ENCODE measurements at places on chromosomes 1 and 21.

GRCh38 chr21:43754948-43755781, 20.9 kb downstream of the CSTB start:
- no peak for DNase-seq

- no peak for DNase-seq
Observed at GRCh38 chr21:46151989-46152926, 3.1 kb downstream of the FTCD start.

DNA sequence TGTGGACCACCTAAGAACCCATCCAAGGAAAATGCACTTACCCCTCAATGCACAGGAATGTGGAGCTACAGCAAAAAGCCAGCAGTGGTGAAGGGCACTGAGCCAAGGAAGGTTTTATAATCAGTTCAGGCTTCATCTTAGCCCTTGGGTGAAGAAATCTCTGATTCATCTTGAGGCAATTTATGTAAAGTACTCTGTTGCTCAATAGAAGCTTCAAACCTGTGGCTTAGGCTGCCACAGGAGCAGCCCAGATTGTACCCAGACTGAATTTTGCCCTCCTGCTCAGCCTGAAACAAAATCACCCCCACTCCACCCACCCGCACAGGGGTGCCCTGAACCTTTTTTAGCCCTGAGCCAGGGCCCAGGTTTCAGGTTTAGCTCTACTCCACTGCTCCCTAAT, at the start of gene S100A12:
Gene S100A12 (minus strand): TSS at position 111 of the 400 bp plus-strand sequence. CDS start 1,029 bp downstream, outside the sequence.
- DNase-seq: no peak

- DNase-seq: no peak
Observed at GRCh38 chr1:93874025-93874651, 4.9 kb downstream of the DNTTIP2 start.

- no peak for DNase-seq
Observed at GRCh38 chr21:25925064-25925800, 190.5 kb downstream of the GABPA start.

DNA sequence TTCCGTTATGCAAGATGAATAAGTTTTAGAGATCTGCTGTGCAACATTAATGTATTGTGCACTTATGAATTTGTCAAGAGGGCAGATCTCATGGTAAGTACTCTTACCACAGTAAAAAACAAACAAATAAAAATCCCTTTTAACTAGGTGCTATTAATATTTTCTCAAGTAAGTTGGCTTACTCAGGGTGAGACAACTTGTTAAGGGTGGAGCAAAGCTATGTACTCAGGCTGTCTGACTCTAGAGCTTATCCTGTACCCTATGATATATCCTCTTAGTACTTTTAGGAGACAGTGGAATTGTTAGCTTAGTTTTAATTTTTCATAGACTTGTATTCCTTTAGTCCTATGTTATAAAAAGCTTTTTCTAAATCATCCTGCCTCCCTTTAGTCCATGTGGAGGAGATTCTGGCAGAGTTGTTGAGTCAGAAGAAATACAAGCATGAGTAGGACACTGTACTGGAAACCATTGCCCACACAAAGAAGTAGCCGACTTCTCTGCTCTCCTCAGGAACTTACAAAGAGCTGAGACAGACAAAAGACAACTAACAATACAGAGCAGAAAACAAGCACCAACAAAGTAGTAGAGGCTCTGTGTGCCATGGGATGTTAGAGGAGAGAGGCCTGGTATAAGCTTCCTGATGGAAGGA, 49.2 kb downstream of the S1PR1 start:
- no peak for DNase-seq

GRCh38 chr1:119565131-119565772, 58.2 kb downstream of the HSD3B1 start:
- no peak for DNase-seq

DNA sequence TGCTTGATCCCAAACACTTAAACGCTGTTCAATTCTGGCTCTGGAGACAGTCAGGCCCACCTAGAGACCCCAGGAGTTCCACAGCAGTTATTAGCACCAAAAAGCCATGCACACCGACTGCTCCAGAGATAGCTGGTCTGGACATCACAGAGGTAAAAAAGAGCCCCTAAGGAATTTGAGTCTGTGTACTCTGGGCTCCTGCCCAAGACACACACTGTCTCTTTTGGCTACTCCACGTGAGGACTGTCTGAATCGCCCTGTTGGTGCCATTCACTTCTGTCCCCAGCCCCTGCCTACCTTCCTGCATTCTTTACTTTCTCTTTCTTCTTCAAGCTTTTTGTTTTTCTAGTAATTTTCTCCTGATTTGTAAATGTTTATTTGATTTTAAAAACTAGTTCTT, 197.4 kb downstream of the ADGRL2 start:
- DNase-seq: no peak

DNA sequence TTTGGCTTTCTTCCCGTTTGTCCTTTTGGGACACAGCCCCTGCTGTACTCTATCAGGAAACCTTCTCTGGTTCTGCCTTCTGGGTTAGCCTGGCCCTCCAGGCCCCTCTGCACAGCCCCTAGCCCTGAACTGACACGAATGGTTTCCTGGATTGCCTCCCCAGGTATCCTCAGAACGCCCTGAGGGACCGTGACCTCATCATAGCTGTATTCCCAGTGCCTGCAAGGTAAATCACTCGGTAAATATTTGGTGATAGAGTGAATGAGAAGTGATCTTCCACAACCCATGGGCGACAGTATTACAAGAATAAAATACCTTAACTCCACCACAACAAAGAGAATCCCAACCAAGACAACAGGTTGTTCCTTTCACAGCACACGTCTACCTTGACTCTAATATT, 637.2 kb downstream of the SMYD3 start:
- no peak for DNase-seq

DNA sequence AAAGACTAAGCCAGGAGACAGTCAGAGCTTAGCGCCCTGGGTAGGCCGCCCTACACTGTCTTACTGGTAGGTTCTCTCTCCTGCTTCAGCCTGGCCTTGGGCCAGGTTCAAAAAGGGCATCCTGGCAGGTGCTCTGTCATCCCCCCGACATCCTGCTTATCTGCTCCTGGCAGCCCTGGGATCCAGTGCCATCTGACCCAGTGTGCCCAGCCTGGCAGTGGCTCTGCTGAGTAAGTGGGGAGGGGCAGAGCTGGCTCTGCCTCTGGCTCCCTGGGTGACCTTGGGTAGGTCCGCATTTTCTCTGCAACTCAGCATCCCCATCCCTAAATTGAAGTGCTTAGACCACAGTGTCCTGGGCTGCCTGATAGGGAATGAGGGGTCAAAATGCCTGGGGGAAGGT, 549.9 kb downstream of the PTPRU start:
- DNase-seq: no peak

GRCh38 chr1:45008076-45008475, 3.0 kb downstream of the HECTD3 start:
- DNase-seq: no peak

DNA sequence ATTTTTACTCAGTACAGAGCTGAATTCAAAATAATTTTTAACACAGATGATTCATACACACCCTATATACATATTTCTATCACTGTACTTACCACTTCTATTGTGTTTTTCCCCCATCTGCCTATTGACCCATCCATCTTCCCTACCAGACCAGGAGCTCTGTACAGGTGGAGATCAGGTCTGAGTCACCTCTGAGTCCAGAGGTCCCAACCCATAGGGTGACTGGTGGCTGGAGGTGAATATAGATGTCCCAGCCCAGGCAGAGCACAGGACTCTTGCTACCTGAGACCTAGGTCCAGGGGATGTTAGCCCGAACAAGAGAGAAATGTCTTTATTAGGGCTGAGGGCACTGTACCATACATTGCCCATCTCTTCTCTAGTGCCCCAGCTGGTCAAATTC, 54.8 kb downstream of the DMAP1 start:
- DNase-seq: no peak

DNA sequence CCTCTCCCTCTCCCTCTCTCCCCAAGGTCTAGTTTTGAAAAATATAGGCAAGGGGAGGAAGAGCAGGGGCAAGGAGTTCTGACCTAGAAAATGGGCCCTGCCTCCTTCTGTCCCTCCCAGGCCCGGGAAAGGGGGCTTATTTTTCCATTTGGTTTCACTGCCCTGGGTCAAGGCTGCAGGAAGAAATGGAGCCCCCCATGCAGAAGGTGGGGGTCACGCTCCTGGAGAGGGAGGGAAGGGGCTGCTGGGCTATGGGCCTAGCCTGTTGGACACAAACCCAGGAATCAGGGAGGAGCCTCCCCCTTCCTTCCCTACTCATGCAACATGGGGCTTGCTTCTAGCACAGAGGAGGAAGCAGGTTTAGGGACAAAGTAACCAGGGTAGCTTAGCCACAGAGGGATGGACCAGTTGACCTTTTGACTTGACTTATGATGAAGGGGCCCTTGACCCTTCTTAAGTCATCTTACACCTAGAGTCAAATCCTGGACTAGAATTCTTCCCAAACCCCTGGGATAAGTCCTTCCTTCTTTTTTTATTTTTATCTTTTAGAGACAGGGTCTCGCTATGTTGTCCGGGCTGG, 70.4 kb upstream of the SSBP3 start:
- DNase-seq: no peak

Measured in activated gamma-delta T cell (primary cell).